ENCODE measurements at places on chromosomes 6 and 20. TPM values are rescaled to one million over a fixed set of nuclear protein-coding genes. Genes with fewer than 3 reads are reported as not detected.

Gene CD24
- 578 TPM for total RNA-seq

GRCh38 chr6:129908858-129909257 is 47.7 kb upstream of the TMEM244 start:
- DNase-seq = no peak

DNA sequence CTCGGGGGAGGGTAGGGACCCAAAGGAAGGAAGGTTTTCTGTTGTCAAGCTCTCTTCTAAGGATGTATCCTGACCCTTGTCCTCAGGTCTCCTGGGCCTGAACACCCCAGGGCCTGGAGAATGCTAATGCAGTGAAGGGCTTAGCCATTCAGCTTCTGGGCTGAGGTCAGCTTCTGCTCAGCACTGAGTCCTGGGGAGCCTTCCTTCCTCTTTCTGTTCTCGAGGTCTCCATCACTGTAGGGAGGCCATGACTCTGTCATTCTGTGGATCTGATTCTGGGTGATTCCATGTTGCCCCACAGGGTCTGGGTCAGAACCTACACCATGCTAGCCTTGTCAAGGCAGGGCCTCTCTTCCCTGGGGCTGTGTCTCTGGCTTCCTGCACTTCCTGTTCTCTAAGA is 712.7 kb downstream of the DHX35 start:
- no peak for DNase-seq

GRCh38 chr6:143743301-143744166 is 65.8 kb downstream of the PHACTR2 start:
- DNase-seq = no peak

- no peak for DNase-seq
Measured at GRCh38 chr6:10425975-10426780, 11.3 kb upstream of the TFAP2A start.

Gene ACSS2
- 29.2 TPM for total RNA-seq

- no peak for DNase-seq
Measured at GRCh38 chr6:143097224-143097795, 36.6 kb downstream of the AIG1 start.

Measured in kidney epithelial cell (primary cell).